ENCODE measurements at places on chromosomes 1 and 21.

- DNase-seq = no peak
Measured at GRCh38 chr1:41318135-41318534, 43.1 kb upstream of the FOXO6 start.

DNA sequence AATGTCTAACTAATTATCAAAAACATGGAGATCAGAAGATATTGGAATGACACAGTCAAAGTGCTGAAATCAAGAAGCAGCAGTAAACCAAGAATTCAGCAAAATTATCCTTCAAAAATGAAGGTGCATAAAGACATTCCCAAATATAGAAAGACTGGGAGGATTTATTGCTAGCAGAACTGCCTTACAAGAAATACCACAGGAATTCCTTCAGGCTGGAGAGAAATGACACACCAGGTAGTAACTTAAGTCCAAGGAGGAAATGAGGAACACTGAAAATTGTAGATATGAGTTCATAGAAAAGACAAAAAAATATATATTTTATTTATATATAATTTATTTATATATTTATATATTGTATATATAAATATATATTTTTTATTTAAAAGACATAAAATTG lies 217.2 kb downstream of the RPS6KC1 start:
- no peak for DNase-seq

- no peak for DNase-seq
Measured at GRCh38 chr1:160474392-160475242, 48.4 kb downstream of the SLAMF6 start.

DNA sequence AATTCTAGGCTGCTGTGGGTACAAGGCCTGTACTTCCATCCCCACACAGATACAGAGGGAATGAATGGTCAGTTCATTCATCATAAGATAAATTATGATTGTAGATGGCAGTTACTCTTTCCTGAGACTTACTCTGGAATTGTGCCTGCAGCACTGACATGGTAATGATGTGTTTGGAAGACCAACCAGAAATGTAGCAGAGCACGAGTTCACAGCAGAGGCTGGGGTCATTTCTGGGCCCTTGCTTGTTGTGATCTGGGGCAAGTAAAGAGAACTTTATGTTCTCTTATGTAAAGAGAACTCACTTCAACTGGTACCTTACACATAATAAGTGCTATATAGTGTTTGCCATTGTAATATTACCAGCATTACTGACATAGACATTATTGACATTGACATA lies 411.9 kb downstream of the NTNG1 start:
- no peak for DNase-seq
